ENCODE measurements at places on chromosomes 2 and 18. TPM values are rescaled to one million over a fixed set of nuclear protein-coding genes. Genes with fewer than 3 reads are reported as not detected.

MGAT5 gene
- total RNA-seq: 42.4 TPM

DNA sequence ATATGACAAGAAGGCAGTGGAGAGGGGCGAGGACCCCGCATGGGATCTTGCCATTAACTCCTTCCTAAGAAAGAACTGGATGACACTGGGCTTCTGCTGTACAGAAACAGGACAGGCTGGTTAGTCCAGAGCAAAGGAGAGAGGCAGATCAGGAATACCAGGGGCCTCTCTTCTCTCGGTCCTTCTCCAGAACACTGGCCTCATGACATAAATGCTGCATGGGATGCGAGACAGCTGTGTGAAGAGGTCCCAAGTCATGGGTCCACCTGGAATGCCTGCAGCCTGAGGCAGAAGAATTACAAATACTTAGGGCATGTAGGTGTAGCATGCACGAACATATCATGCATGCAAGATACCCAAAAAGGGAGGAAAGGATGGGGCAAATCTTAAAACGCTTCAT, 9.1 kb downstream of the MBOAT2 start:
- H3K27ac ChIP-seq: no peak overlapping the region
- H3K4me1 ChIP-seq: no peaks in the 10 kb centered on the region
- H3K4me3 ChIP-seq: no peak overlapping the region

DNA sequence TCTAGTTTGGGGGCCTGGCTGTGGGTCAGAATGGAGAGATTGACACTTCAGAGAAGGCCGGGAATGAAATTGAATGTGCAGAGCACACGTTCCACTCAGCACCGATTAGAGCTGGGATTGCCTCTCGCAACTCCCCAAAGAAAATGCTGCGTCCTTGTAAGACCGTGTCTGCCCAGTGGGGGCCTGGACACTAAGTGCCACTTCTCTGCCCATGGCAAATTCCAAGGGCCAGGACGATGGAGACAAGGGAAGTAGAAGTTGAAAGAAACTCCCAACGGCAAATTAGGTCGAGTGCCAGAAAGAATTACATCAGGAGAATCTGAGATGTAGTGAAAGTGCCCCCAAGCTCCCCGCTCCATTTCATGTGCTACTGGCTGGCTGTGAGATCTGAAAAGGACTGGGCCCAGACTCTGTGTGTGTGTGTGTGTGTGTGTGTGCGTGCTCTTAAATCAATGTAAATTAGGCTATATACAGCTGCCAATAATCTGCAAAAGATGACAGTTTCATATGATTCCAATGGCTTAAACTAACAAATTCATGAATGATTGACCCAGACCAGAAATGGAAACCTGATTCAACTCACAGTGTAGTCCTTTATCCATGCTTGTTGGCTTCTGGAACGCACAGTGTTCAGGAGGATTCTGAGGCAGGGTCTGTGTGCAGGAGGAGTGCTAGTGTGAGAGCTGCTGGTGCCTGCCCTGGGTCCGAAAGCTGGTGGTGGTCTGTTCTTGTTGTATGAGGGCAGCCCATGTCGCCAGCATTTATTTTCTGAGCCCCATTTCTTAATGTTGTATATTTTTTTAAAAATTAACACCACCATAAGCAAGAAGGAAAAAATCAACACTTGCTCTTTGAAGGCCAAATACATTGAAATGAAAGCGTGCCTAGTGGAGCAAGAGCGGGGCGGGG, 234.3 kb downstream of the AGAP1 start:
- no peaks in the 10 kb centered on the region for H3K4me1 ChIP-seq
- no peaks in the 10 kb centered on the region for H3K36me3 ChIP-seq
- no peak for DNase-seq
- H3K4me3 ChIP-seq: no peak overlapping the region

DNA sequence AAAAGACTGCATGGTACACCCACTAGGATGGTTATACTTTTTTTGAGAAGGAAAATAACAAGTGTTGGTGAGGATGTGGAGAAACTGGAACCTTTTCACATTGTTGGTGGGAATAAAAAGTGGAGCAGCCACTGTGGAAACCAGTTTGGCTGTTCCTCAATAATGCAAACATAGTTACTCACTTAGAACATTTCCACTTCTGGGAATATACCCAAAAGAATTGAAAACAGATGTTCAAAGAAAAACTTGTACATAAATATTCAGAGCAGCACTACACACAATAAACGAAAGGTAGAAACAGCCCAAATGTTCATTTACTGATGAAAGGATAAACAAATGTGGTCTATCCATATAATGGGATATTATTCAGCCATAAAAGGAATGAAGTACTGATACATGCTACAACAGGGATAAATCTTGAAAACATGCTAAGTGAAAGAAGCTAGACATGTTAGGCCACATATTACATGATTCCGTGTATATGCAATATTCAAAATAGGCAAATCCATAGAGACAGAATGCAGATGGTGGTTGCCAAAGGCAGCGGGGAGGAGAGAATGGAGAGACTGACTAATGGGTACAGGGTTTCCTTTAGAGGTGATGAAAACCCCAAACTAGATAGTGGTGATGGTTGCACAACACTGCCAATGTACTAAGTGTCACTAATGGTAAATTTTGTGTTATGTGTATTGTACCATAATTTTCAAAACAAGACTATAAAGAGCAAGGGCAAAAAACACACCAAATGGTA, 20.9 kb upstream of the LMAN1 start:
- H3K27ac ChIP-seq: no peak overlapping the region
- no peaks in the 10 kb centered on the region for H3K4me1 ChIP-seq
- no peak for DNase-seq
- H3K36me3 ChIP-seq: no peaks in the 10 kb centered on the region
- H3K27me3 ChIP-seq: no peaks in the 10 kb centered on the region
- no peak overlapping the region for H3K4me3 ChIP-seq

- H3K36me3 ChIP-seq: no peaks in the 10 kb centered on the region
- H3K27ac ChIP-seq: no peak overlapping the region
- H3K27me3 ChIP-seq: no peaks in the 10 kb centered on the region
- H3K4me1 ChIP-seq: peaks cover 37% of the 10 kb centered on the region
Observed at GRCh38 chr2:64731746-64732145, 78.0 kb upstream of the SERTAD2 start.

PID1 gene
- total RNA-seq: not detected

- peaks cover 20% of the 10 kb centered on the region for H3K4me1 ChIP-seq
- no peaks in the 10 kb centered on the region for H3K36me3 ChIP-seq
- DNase-seq: peak; percentile 30
- no peak overlapping the region for H3K27ac ChIP-seq
- no peak overlapping the region for H3K4me3 ChIP-seq
- peaks cover 88% of the 10 kb centered on the region for H3K27me3 ChIP-seq
Observed at GRCh38 chr2:176130147-176130956, 847 bp downstream of the HOXD8 start.

MYO3B gene
- 0.18 TPM for total RNA-seq

- DNase-seq: no peak
- no peaks in the 10 kb centered on the region for H3K27me3 ChIP-seq
- peaks cover 4% of the 10 kb centered on the region for H3K36me3 ChIP-seq
- H3K27ac ChIP-seq: no peak overlapping the region
- H3K4me3 ChIP-seq: no peak overlapping the region
Observed at GRCh38 chr2:113965644-113966043, 75.8 kb downstream of the ACTR3 start.

Measured in CD8-positive, alpha-beta memory T cell (primary cell).